ENCODE measurements at places on chromosomes 1 and 21. TPM values are rescaled to one million over a fixed set of nuclear protein-coding genes. Genes with fewer than 3 reads are reported as not detected.

Gene OR2L5
- total RNA-seq: 3.1 TPM

Gene CADM3
- total RNA-seq: 148 TPM

Gene TIE1
- total RNA-seq: 15.7 TPM

Gene SPRR2F
- total RNA-seq: not detected

Gene RIPK4
- under 0.01 TPM for total RNA-seq
